Stimulated activated CD4-positive, alpha-beta T cell treated with anti-CD3 and anti-CD28 coated beads, Interleukin-15, amount 100 ng/mL, for 48 hours (primary cell): ENCODE measurements at places on chromosomes 16 and 17.

GRCh38 chr17:64658931-64659330, 3.2 kb downstream of the SMURF2 start:
- no peak for DNase-seq

GRCh38 chr16:8489580-8489979, 100.7 kb downstream of the TMEM114 start:
- no peak for DNase-seq

DNA sequence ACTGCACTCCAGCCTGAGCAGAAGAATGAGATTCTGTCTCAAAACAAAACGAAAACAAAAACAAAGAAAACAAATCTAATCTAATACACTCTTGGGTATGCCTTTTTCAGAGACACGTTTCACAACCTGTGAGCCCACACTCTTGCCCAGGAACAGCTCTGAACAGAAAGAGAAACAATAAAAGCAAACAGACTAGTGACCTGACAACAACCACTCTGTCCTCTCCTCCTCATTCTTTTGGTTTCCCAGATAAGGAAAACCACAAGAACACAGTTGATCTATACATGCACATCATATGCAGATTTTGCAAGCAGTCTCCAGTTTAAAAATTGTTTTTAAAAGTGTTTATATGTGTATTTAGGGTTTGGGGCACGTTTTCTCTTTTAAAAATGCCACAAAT, 1.3 kb downstream of the MKS1 start:
- no peak for DNase-seq

- no peak for DNase-seq
Observed at GRCh38 chr16:69611103-69611640, 45.4 kb downstream of the NFAT5 start.

DNA sequence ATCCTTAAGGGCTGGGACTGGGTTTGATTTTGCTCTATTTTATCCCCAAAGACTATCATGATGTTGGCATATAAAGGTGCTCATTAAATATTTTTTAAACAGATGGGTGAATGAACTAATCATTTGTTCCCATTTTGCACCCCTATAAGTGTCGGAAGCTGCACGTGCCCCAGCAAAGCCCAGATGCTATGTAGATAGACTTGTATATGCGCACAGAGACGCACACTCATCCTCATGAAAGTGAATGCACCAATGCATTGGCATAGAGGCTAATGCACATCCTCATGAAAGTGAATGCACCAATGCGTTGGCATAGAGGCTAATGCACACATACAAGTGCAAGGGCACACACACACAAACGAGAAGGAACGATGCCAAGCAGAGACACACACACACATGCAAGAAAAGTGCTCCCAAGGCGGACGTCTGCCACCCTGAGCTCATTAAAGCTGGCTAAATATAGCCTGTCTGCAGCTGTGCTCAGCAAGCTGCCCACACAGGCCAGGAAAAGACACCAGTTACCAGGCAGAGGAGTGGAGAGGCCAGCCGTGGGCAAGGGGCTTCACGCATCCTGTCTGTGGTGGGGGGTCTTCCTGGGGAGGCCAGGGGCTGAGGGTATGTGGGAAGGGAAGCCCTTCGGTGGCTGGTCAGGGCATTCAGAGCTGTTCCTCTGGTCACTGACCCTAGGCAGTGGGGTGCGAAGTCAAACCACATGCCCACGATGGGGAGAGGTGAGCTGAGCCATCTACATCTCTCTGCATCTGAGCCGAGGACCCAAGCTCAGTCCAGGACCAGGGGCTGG, 52.6 kb downstream of the PIMREG start:
- no peak for DNase-seq

GRCh38 chr16:57452021-57452420, 4.7 kb downstream of the COQ9 start:
- no peak for DNase-seq

GRCh38 chr16:1532081-1532760, 1.2 kb upstream of the TMEM204 start:
- no peak for DNase-seq

DNA sequence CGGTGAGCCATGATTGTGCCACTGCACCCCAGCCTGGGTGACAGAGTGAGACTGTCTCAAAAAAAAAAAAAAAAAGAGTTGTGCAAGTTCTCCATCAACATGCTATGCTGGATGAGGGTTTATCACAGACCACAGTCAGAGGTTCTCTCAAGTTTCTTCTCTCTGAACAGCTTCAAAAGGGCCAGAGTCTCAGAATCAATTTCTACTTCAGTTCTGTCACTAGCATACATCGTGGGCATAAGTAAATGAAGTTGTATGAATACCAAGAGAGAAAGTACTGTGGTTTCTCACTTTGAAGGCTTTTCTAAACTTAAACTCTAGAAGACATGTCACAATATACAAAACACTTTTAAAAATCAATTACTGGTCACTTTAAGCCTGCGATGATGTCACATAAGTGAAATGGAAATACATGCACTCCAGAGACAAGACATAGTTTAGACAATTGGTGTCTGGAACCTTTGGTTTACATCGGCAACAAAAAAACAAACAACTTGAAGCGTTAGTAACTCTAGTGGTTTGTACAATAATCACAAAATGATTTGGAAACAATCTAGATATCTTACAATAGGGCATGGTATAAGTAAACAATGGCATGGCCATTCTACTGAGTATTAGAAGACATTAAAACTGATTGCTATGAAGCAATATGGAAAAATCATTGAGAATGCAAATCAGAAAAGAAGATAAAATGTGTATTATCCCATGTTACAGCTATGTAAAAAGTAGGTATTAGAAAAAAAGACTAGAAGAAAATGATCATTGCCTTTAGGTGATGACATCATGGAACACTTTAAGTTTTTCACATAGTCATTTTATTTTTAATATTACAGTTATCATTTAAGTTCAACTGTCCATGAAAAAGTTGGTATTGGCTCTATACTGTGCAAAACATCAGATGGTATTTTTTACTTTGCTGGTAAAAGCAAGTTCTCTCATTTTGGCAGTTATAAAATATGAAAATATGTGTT, 232.3 kb downstream of the ZFHX3 start:
- no peak for DNase-seq

DNA sequence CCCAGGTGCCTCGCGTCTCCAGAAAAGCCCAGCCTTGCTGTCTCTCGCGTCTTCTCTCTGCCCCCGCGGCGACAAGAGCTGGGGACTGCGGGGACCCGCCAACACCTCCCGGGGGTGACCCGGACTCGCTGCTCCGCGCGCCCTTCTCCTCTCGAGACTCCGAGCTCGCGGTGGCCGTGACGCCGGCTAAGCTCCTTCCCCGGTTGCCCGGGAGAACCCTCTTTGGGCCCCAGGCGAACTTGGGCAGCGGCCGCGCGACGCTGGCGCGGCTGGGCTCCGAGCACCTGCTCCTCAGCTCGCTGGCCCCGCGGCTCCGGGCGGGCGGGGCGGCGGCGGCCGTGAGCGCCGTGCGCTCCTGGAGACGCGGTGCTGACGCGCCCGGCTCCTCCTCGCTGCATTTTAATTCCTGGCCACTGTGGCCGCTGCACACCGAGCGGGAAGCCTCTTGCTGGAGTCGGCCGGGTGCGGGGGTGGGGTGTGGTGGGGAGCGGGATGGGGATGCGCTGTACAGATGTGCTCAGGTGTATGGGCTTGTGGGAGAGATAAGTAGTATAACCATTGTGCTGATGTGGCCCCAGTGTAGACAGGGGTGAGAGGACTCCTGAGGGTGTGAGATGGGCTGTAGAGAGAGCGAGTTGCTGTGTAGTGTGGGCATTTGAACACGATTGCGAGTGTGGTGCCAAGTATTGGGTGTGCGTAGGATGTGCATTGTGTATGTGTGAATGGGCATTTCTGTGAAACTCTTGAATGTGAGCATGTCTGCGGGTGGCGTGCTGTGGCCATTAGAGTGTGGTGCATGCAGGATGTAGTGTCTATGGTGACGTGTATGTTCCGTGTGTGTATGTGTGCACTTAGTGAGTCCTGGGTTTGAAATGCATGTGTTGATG, at the start of gene ASIC2:
Gene ASIC2, minus strand, starts transcription at position 315 of the 887 bp plus-strand sequence.
- no peak for DNase-seq

DNA sequence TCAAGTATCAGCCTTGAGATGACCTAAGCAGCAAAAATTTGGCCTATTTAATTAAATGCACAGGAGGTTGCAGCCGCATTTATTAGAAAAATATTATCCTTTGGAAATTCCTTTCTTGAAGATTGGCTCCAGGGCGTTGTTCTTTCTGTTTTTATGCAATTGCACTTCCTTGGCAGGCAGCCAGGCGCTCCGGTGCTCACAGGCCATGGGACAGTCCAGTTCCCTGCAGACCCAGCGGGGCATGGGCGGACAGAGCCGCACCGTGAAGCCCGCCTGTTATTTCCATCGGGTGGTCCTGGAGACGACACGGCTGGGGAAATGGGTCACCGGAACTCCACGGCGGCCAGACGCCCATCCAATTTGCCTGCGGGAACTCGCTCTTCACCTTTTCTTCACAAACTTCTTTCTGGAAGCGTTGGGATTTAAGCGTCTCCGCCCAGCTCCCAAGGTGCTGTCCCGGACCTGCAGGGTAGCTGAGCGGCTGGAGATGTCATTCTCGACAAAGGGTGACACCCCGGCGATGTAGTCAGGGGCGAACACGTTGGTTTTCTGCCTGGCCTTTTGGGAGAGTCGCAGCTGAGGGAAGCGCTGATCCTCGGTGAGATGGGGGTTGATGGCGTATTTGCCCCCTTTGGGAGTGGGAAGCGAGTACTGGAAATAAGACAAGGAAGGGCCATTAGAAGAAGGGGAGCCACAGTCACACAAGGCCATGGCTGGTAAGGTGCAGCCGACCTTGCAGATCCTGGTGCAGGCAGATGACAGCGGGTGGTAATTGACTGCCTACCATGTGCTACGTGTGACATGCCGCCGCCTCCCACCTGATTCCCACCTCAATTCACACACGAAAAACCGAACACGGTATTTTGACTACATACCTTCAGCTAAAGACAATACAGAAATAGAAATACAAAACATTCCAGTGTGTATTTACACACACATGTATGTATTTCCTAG, 12.5 kb downstream of the NOB1 start:
- no peak for DNase-seq

GRCh38 chr17:77476931-77477805, 336.4 kb downstream of the SEC14L1 start:
- DNase-seq, result no peak

- no peak for DNase-seq
Observed at GRCh38 chr17:47810200-47810821, 11.3 kb downstream of the OSBPL7 start.

DNA sequence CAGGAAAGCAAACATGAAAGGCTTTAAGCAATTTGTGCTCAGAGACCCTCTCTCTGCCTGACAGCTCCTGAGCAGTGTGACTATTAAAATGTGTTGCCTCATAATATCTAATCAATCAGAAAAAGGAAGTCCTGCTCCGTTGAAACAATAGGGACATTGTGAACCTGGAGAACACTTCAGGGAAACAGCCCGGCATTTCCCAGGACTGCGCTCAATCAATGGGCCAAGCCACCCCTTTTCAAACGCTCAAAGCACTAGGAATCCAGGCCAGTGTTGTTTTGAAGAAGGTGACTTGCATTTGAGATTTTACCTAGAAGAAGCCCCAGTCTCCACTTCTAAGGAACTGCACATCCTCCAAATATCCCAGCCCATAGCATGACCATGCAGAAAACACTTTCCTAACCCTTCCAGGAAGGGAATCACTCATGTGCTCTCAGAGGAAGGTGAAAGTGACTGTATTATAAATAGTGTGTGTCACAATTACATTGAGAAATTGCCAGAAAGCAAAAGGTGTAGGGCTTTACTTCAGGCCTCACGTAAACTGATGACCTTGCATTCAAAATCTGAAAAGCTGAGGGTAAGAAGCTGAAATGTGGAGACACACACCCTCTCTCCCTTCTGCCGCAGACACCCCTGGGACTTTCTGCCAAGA, 19.4 kb downstream of the CDRT4 start:
- no peak for DNase-seq

DNA sequence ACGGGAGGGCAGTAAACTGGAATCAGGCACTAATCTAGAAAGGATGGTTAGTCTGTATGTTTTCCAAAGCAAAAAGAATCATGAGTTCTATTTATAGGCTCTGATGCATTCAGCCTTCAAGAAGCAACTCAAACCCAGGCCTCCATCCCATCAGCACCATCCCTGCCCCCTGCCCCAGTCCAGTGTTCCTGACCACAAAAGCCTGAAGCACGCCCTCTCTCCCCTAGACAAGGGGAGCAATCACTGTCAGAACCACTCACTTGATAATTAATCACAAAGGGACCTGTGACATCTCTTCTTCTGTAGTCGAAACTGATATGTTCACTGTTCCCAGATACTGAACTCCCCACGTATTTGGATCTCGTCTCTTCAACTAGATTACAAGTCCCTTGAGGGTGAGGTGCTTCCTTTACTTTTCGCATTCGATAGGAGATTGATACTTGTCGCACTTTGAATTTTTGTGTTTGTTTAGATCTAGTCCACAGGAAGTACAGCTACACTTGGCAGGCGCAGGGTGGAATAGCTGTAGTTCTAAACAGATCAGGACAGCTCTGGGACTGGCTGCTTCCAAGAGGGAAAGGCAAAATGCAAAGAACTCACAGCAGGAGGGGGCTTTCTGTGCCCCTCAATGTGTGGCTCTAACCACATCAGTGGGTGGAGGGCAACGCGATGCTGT, 36.4 kb upstream of the CCDC182 start:
- no peak for DNase-seq

DNA sequence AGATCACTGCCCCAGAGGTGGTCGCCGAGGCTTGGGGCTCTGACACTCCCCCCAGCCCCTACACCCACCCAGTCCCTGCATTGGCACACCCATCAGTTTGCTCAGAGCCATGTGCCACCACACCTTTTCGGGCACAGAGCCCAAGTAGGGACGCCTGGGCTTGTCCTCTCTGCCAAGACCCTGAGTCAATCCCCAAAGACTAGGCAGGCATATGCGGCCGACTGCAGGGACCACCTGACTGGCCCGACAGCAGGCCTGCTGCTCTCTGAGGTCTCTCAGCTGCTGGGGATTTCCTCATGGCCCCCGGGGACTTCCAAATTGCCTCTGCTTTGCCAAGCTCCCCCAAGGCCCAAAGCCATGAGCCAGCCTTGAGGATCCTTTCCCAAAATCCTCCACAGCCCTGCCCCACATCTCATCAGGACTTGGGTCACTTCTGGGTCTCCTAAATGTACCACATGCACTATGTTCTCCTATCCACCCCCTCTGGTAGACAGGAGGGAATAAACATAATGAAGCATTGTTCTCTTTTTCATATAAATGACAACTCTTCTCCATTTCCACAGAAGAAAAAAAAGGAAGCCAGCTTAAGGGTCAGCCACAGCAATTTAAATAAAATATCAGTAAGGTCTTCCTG, 30.6 kb downstream of the MYO18A start:
- DNase-seq, result no peak

GRCh38 chr17:3896108-3896967, 3.5 kb upstream of the CAMKK1 start:
- DNase-seq, result no peak

GRCh38 chr16:70508752-70509151, 14.6 kb downstream of the COG4 start:
- no peak for DNase-seq

GRCh38 chr16:54582631-54583250, 296.2 kb upstream of the IRX3 start:
- DNase-seq, result no peak
